ENCODE measurements at places on chromosomes 2 and 18.
A peak's percentile ranks its signal among the peaks of the same experiment; 100 is the strongest.

DNA sequence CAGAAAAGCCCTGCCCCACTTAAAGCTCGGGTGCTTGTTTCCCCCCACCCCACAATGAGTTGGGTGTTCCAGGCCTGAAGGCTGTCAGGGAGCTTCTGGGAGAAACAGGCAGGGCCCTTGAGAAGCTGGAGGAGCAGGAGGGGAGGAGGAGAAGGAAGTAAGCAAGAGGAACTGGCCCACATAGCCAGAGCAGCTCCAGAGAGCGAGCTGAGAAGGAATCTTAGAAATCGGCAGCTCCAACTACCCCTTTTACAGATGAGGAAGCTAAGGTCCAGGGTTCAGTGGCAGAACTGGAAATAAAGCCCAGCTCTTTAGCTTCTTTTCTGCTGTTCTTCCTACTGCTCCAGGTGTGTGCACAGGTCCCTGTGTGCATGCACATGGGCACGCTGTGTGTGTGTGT is 12.7 kb upstream of the KCNK3 start:
- no peak for DNase-seq

DNA sequence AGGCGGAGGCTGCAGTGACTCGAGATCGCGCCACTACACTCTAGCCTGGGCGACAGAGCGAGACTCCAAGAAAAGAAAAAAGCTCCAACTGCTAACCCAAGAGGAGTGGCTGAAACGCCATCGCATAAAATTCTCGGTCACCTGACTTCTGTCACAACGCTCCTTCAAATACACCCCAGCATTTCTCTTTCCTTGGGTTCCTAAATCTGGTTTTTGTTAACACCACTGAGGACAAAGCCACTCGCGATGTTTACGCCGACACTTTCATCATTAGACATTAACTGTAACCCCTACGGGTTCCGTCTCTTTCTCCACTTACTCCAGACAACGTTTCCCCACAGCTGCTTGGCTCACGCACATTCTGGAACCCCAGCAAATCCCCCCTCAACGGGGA is 679 bp downstream of the CLK1 start:
- no peak for DNase-seq

DNA sequence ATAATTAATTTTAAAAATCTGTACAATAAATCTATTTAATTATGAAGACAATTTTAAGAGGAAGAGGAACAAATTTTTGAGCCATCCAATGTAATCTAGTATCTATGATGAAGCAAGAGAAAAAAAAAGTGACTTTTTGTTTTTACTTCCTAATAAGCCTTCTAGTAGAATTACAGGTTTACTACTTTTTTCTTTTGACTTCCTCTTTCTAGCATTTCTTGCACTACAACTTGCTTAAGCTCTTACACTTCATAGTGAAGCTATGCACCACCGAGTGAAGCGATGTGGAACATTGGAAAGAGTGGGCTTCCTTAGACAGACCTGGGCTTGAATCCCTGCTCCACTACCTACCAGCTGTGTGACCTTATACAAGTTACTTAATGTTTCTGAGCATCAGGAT is 2.1 kb downstream of the SERPINB2 start:
- no peak for DNase-seq

GRCh38 chr2:223537651-223538601 is 64.2 kb downstream of the SCG2 start:
- DNase-seq, result no peak

- peak; percentile 73 for DNase-seq
Measured at GRCh38 chr2:8578335-8579244, 103.3 kb upstream of the ID2 start.

DNA sequence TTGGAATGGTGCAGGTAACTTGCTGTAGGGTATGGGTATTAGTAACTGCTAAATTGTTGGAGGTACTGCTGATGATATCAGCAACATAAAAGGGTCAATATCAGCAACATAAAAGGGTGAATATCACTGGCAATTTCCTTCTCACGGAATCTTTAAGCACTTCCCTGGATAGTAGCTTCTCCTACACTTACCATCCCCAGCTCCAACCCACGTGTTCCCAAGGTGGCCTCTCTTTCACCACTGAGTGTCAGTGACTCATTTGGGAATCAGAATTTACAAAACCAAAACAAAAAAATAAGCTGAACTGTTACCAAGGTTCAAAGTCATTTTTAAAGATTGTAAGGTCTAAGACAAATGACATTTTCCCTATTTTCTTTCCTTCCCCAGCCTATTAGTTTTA is 70.8 kb downstream of the LRP2 start:
- no peak for DNase-seq

- DNase-seq, result no peak
Measured at GRCh38 chr2:20416723-20417122, 30.2 kb upstream of the RHOB start.

GRCh38 chr2:234091432-234091879 is 41.0 kb downstream of the SPP2 start:
- no peak for DNase-seq

- DNase-seq, result no peak
Measured at GRCh38 chr2:234905547-234906265, 46.1 kb upstream of the SH3BP4 start.

- DNase-seq, result no peak
Measured at GRCh38 chr2:221554769-221555493, 17.2 kb downstream of the EPHA4 start.

GRCh38 chr18:12783524-12783923 is 80.7 kb downstream of the PSMG2 start:
- no peak for DNase-seq

GRCh38 chr18:12880541-12880910 is 3.5 kb downstream of the PTPN2 start:
- DNase-seq, result no peak
